ENCODE measurements at places on chromosomes 1 and 21.

DNA sequence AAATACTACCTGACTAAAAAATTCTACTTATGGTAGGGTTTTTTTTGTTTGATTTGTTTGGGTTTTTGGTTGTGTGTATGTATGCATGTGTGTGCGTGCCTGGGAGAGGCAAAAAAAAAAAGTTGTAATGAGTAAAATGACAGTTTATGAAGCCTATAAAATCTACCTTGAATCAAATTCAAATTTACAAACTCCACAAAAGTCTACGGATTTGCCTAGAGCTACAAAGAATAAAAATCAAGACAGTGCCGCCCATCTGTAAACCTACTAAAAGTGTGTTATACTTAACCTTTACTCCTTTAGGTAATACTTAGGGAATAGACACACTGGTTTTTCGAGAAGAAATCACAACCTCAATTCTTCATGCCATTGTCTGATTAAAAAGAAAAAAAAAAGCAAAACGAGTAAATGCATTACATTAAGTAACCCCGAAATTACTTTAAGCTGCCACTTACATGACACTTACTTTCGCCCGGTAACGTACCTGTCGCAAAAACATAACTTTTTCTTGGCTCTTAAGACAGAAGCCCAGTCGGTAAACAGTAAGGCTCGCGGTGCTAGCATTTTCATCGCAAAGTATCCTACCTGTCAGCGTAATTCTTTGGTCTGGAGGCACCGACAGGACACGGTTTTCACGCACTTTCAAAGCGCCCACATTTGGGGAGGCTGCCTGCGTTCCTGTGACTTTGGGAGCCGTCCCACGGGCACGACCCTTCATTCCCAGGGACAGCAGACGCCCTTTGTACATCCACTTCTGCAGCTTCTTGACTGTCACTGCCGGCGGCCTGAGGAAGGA lies 951 bp downstream of the SYDE2 start:
- DNase-seq = no peak

GRCh38 chr1:201264554-201264953 lies 18.8 kb upstream of the PKP1 start:
- no peak for DNase-seq

DNA sequence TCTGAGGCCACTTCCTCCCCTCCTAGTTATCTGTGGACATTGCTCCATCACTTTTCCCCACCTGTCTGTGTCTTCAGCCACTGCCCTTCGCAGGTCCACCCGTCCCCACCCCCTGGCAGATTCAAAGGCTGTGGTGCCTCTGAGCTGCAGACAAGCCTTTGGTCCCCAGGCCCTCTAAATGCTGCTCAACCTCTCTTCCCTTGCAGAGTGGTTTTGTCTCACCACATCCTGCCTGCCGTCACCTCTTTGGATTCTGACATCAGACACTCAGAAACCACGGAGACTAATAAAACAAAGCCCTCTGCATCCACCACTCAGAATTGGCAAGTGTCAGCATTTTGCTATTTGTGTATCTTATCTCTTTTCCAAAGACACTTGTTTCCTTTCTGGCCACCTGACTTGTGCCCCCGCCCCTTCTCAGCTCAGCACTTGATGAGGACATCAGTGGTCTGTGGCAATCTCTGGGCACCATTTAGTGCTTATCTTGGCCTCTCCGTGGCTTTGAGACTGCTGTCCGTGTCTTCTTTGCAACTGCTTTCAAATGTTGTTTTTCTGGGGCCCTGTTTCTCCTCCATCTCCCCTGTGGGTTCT lies 7.7 kb downstream of the CNIH3 start:
- peak; percentile 29 for DNase-seq

DNA sequence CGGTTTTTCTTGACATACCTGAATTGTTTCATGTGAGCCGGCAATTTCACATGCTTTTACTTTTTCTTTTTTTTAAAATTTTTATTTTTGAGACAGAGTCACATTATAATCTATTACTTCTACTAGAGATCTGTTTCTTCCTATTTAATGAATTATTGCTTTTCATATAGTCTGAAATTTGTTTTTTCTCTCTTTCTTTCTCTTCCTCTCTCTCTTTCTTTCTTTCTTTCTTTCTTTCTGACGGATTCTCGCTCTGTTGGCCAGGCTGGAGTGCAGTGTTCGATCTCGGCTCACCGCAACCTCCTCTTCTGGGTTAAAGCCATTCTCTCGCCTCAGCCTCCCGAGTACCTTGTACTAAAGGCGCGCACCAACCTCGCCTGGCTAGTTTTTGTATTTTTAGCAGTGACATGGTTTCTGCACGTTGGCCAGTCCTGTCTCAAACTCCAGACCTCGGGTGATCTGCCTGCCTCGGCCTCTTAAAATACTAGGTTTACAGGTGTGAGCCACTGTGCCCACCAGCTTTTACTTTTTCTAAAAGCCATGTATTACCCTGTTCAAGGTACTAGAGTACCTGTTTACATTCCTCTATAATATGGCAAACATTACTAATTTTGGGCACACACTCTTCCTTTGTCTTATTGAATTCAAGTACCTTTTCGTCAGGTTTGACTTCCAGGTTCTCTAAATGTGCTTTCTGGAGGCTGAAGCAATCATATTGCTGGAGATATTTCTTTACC lies 86.5 kb upstream of the RHOU start:
- no peak for DNase-seq

DNA sequence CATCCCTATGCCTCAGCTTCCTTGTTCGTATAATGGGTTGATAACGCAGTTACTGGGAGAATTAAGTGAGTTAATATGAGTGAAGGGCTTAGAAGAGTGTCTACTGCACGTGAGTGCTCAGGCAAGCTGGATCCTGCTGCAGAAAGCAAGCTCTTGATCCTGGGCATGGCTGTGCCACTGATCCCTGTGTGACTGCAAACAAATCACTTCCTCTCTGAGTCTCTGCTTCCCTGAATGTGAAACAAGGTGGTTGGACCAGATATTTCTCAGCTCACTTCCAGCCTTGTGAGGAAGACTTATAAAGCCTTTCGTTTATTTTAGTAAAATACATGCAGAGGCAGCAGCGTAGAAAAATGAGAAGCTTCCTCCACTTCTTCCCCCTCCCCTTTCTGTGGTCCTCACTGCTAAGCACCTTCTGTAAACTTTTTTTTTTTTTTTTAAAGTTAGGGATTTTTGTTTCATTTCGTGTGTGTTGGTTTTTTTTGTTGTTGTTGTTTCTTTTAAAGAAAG lies 13.8 kb downstream of the PSEN2 start:
- no peak for DNase-seq

- DNase-seq = no peak
These were observed 11.9 kb upstream of the RNPEP start for GRCh38 chr1:201970334-201971159.

GRCh38 chr1:83864991-83865390 lies 133.9 kb downstream of the TTLL7 start:
- DNase-seq = no peak

GRCh38 chr1:207156826-207157225 lies 52.8 kb downstream of the C4BPA start:
- no peak for DNase-seq

DNA sequence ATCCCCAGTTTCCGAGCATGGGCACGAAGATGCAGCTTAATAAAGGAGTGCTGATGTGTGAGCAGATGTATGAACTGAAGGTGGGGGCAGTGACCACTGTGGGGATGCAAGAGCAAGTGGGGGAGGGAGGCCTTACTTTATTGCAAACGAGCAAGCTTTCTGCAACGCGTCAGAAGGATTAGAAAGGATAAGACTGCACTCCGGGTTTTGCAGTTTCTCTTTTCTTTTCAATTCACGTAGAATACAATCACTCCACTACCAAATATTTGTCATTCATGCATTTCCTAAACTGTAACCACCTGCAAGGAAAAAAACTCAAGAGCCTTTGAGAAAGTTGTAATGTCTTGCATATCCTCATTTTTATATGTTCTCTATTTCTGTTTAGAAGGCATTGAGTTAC lies 4.3 kb upstream of the OR2C3 start:
- DNase-seq = no peak

DNA sequence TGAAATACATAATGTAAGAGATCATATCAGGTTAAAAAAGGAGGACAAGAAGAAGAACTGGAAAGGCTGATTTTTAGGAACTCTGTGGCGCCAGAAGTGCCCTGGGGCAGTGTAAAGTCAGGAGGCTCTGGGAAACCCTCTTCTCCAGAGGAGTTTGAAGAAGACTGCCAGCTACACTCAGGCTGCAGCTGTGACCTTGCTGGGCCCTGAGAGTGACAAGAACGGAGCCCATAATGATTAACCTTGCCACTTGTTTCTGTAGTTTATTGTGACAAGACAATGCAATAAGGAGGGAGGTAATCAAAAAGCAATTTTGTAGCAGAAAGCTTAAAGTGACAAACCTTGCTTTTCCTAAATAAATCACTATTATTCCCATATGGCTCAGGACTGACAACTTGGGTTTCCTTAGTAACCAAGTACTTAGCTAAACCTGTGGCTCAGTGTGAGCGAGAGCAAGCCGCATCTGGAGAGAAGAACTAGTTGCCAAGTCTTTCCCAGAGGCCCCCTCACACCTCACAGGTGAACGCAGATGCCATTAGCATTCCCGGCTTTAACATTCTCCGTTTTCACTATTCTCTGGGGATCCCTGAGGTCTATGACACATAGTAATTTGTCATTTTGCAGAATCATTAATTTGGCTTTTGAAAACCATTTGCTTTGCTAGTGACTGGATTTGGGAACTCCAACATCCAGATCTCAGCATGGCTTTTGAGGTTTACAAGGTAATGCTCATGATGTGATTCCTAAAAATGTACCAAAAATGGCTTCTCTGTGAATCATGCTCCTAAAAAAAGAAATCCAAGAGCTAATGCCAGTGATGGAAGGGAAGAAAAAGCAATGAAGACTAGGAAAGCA lies 115.9 kb downstream of the OMA1 start:
- no peak for DNase-seq

DNA sequence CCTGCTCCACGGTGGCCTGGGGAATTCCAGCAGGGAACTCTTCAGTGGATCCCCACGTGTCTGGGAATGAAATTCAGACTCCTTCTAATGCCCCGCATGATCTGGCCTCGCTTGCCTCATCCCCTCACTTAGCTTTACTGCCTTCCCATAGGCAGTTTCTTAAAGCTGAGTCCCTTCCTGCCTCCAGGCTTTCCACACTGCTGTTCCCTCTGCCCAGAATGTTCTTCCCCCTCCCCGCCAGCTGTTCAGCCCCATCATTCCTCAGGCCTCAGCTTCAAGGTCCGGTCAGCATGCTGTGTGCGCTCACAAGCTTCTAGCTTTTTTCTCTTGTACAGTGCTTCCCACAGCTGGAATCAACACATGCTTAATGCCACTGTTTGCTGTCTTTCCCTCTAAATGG lies 54.9 kb upstream of the WASF2 start:
- DNase-seq = no peak

DNA sequence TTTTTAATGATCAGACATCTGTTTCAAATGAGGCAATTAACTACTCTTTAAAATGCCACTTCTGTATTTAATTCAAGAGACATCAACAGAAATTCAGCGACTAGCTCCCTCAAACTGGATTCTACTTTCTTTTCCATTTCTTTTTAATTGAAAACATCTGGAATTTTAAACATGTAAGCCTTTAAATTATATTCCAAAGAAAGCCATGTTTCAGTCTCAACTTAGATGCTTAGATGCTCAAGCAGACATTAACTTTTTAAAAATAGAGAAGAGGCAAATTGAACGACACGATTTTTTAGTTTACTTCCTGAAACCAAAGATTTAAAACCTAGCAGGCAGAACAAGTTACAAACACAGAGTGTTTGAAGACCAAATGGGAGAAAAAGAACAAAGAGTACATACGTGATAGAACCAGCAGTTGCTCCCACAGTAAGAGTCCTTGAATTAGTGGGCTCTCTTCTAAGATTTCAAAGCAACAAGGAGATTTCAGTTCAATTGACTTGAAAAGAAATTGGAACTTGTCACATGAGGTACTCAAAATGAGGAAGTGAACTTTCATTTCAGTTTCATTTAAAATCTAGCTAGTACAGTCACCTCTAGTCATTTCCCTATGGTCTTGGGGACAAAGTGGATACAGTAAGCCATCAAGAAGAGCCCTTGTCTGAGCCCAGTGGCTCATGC lies at the start of gene CTSS:
Gene CTSS, minus strand, starts transcription at position 483 of the 681 bp plus-strand sequence. CDS start 1,015 bp downstream, outside the sequence.
- no peak for DNase-seq

DNA sequence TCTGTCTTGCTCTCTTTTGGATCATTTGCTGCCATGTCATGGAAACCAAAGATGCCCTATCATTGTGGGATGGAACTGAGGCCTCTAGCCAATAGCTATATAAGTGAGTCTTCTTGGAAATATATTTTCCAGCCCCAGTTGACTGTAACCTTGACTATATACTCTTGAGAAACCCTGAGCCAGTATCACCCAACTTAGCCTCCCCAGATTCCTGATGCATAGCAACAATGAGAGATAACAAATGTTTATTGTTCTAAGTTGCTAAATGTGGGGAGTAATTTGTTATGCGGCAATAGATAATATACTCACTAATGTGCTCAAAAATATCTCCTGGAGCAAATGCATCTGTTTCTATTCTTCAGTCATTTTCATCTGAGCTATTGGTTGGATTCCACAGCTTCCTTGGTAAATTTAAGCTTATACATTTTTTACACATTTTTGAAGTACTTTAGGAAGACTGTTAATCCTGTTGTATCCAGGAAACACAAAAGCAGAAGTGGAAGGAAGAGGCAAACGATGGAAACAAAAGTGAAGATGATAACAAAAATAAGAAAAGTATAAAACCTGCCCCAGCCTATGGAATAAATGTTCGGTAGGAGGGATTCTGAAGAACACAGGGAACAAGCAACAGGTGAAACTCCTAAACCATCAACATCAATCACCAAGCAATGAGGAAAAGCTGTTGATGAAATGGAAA lies 6.3 kb upstream of the SRRM1 start:
- no peak for DNase-seq

GRCh38 chr1:3429766-3430165 lies 24.7 kb upstream of the ARHGEF16 start:
- DNase-seq = no peak

- DNase-seq = no peak
These were observed 23.4 kb downstream of the CELF3 start for GRCh38 chr1:151693057-151693651.

GRCh38 chr1:156860113-156860627 lies 495 bp upstream of the NTRK1 start:
- DNase-seq = peak; percentile 84

GRCh38 chr1:220076861-220077762 lies 12.5 kb downstream of the BPNT1 start:
- DNase-seq = no peak

GRCh38 chr1:19465123-19465522 lies 20.2 kb downstream of the CAPZB start:
- no peak for DNase-seq

DNA sequence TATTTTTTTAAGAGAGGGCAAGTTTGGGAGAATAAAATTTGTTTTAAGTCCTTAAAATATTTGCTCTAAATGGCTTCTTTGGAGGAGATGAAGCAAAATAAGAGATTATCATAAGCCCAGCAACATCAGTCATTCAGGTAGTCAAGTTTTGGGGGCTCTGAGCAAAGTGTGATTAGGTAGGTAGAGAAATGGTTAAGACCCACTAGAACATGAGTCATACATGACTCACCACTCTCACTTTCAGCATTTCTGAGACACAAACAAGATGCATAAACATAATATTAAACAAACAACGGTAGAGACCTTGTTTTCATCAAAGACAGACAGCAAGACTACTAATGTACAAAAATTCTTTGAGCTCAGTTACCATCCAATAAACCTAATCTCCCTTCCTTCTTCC lies 272.2 kb downstream of the LMO4 start:
- DNase-seq = no peak

GRCh38 chr1:46246548-46247435 lies 771 bp upstream of the RAD54L start:
- DNase-seq = peak; percentile 87

- no peak for DNase-seq
These were observed 515.6 kb downstream of the LMO4 start for GRCh38 chr1:87844251-87844650.
